ENCODE measurements at places on chromosomes 2 and 18.

DNA sequence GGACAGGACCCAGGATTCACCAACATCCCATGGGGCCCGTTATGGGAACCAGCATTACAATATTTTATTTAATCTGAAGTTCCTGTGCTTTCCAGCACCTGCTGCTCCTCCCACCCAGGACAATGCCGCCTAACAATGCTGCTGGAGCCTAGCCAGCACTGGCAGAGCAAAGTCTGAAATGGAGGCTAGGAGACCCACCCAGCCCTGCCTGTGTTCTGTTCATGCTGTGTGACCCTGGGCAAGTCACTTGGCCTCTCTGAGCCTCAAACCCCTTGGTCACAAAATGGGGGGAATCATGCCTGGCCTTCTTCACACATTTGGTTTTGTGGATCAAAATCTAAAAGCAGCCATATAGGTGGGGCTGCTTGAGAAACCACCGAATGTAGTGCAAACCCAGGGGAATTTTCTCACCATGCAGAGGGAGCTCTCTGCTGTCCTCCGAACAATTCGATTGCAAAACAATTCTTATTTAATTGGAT, 38.5 kb upstream of the ODC1 start:
- DNase-seq: no peak

DNA sequence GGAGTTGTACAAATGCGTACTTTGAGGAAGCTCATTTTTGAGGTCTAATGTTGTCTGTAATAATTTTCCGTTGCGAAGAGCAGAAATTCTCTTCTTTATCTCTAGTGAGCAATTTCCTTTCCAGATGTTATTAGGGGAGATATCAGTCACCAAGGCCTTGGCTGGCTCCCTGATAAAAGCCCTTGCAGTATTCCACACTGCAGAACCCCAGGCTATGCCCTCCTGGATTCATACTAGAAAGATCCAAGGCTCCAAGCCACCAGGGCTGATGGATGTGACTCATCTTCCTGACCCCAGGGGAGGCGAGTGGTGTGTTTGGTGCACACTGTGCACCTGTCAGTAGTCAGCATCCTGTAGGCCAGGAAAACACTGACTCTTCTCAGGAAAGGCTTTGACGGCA, 34.7 kb downstream of the INO80C start:
- DNase-seq: no peak

DNA sequence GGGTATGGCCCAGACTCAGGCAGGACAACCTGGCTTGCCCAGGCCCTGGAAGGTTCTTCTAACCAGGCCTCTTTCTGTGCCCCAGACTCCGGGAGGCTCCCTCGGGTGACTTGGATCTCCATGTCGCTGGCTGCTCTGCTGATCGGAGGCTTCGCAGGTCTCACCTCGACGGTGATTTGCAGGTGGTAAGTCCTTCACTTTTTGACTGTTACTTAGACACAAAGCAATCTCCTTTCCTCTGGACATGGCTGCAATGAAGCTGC, 103.5 kb downstream of the TPO start:
- DNase-seq: no peak

GRCh38 chr2:168254158-168254935, 7.0 kb upstream of the STK39 start:
- no peak for DNase-seq

DNA sequence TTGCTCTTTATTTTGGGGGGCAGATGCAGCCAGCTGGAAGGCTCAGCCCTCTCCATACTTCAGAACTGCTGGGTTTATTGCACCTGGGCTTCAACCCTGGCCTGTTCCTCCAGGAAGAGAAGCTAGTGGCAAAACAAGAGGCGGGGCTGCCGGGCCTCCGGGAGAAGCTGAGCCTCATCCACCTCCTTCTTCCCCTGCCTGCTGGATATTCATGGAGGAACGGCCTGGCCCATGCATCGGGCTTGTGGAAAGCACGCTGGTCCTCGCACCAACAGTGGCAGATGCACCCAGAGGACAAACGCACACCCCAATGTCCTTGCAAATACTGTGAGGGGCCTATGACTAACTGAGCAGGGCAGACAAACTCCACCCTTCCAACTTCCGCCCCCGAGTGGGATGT, 30.6 kb downstream of the FAM178B start:
- no peak for DNase-seq

GRCh38 chr2:38217401-38218188, 141.6 kb upstream of the CYP1B1 start:
- no peak for DNase-seq

GRCh38 chr18:68779169-68779568, 18.7 kb upstream of the CCDC102B start:
- DNase-seq: no peak

- no peak for DNase-seq
Measured at GRCh38 chr2:189233527-189233926, 54.0 kb upstream of the COL5A2 start.

DNA sequence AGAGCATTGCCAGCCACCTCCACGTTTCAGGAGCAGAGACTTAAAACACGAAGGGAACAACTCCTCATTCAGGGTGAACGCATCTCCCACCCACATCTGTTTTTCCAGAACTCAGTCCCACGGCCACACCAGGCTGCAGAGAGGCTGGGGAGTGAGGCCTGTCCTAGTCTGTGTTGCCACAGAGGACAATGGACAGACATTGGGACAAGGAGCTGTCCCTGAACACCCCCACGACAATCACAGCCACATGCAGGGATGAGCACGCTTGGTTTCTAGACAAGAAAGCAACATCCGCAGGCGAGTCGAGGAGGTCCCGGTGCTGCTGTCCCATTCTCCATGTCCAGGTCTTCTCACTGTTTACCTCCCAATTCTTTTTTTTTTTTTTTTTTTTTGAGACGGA, 167.4 kb downstream of the EIPR1 start:
- DNase-seq: no peak
